ENCODE measurements at places on chromosomes 2 and 18.
A peak's percentile ranks its signal among the peaks of the same experiment; 100 is the strongest.

GRCh38 chr2:81206216-81206615, 901.7 kb upstream of the LRRTM1 start:
- DNase-seq = no peak

DNA sequence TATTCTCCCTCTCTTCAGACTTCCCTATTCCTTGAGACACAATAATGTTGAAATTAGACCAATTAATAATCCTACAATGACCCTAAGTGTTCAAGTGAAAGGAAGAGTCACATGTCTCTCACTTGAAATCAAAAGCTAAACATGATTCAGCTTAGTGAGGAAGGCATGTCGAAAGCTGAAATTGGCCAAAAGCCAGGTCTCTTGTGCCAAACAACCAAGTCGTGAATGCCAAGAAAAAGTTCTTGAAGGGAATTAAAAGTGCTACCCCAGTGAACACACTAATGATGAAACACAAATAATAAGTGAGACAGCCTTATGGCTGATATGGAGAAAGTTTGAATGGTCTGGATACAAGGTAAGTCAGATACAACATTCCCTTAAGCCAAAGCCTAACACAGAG, 115.4 kb downstream of the PXDN start:
- DNase-seq = no peak

DNA sequence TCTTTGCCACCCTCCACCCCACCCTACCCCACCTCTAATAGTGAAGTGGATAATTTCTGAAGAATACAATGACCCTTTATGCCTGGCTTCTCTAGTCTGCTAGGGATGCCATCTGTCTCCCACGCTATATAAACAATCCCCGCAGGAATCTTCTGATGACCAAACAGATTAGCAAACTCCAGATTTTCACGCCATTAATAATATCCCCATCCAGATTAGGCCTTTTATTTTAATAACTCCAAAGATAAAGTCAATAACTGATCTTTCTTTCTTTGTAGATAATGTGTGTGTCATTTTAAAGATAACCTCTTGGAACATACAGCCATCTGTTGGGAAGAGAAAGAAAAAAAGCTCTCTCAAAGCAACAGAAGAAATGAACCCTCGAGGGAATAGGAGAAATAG, 47.9 kb upstream of the CCDC150 start:
- no peak for DNase-seq

- DNase-seq = no peak
Observed at GRCh38 chr2:61262699-61263098, 100.7 kb downstream of the C2orf74 start.

- DNase-seq = no peak
Observed at GRCh38 chr2:160657196-160657595, 163.6 kb upstream of the RBMS1 start.

GRCh38 chr2:218892693-218893348, 12.2 kb downstream of the WNT10A start:
- peak; percentile 52 for DNase-seq

DNA sequence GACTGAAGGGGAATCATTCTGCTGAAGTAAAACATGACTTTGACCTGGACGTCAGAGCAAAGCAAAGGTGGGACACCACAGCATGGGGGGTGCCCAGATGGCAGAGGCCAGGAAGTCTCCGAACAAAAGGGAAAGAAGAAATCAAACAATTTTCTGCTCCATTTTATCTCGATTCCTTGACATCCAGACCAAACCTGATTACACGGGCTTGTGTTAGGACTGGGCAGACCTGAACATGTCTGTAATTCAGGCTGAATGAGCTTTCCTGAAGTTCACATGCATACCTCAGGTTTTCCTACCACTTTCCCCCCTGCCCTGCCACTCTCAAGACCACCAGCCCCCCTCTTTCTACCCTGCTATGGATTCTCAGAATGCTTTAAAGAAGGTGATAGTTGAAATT, 44.8 kb upstream of the MEIS1 start:
- no peak for DNase-seq

- DNase-seq = no peak
Observed at GRCh38 chr2:222241128-222241870, 57.5 kb downstream of the PAX3 start.

DNA sequence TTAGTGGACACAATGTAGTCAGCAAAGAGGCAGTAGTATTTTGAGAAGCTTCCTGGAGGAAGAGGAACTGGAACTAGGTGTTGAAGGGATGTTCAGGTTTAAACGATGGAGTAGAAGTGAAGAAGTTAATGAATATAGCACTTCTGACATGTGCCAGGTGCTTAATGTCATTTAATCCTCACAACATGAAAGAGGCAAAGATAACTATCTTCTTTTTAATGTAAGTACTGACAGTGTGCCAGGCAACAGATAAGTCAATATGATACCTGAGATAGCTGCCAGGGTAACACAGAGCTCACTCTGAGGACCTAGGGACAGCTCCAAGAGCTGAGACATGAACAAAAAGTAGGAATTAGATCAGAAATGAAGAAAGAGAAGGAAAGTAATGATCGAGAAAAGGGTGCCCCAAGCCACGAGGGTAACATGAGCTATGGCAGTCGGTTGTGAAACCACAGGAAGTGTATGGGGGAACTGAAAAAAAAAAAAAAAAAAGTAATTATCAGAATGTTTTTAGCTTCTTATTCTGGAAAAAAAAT, 140.7 kb downstream of the RNF144A start:
- no peak for DNase-seq

DNA sequence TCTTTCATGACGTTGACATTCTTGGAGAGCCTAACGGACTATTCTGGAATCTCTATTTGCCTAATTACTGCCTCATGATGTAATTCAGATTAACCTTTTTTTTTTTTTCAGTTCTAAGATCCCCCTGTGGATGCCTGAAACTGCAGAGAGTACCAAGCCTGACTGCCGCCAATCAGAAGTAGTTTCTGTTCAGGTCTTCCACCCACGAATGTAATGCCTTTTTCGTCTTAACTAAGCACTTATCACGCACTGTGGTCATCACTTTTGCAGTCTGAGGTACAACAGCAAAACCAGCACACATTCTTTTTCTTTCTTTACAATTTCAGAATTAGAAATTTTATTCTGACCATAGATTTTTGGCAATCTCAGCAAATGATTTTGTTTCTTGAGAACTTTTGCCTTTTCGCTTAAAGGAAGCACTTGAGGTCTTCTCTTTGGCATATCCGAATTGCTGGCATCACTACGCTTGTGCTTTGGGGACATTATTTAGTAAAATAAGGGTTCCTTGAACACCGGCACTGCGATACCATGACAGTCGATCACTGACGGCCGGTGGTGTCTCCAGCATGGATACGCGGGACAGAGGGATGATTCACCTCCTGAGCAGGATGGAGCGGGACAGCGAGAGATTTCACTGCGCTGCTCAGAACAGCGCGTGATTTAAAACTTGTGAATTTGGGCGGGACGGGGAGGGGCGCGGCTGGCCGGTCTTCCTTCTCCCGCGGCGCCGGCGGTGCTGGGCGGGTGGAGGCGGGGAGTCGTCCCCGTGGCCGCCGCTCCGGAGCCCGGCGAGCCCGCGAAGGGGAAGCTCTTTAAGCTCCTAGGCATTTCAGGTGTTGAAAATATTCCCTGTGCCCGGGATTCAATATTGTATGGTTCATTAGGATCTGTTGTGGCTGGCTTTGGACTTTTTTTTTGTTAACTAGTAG, 32.0 kb upstream of the GPR55 start:
- peak; percentile 56 for DNase-seq

DNA sequence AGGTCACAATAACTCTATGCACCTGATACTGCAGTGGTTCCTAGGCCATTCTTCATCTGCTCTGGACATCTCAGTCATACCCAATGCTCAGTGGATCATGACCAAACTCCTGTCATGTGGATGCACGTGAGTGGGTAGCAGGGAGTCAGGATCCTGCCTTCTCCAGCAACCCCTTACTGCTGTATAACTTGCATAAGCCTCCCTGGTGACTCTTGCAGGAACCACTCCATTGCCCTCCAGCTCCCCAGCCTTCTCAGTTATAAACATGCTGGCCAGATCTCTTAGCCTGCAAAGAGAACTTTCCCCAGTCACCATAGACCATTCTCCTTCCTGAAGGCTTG, 98.6 kb upstream of the ZNF397 start:
- no peak for DNase-seq

DNA sequence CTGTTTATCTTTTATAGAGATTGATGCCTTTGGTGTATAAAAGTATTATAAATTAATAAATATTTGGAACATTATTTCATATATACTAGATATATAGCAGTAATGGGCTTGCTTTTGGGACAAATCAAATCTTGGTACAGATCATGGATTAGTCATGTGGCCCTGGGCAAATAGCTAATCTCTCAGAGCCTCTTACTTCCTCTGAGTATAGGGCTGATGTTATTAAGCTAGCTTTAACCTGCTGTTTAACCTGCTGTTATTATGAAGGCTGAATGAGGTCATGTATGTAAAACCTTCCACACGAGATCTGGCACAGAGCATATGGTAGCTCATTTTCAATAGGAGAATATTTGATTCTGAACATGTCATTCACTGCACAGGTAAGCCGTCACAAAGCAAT, 5.7 kb downstream of the ITGB6 start:
- no peak for DNase-seq

DNA sequence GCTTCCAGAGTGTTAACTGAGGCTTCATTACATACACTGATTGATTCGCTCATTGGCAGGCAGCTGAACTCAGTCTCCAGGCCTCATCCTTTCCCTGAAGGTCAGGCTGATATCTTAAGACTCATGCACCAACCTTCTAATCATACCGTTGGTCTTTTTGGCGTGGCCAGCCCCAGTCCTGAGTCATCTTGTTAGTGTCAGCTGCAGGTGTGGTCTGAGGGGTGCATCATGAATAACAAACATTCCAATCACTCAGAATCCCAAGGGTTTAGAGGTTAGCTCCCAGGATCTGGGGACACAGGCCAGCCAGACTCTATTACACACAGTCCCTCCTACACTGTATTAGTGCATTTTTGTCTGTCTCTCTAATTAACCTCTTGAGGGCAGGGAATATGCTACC, 271.5 kb downstream of the HRH4 start:
- DNase-seq = no peak

- DNase-seq = no peak
Observed at GRCh38 chr18:36771245-36771644, 57.6 kb downstream of the TPGS2 start.

DNA sequence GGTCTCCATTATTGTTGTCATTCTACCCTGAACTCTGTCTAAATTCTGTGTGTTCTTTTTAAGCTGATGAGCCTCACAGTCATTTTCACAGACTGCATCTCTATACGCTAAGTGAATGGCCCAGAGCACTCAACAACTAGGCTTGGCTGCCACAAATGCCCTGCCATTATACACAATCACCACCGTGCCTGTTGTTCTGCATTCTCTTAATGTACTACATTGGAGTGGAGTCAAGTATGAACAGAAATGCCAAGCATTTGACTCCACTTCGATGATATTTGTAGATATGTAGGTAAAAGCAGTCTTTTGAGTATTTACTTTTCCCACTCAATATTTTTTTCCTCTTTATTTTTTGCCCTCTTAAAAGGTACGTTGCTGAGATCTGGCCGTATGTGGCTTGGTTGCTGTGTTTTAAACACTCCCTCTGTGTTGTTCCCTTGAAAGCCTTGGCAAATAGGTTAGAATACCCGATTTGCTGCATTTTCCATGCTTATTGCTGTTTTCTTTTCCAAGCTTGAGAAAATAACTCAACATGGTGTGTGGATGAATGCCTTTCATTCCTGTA, 36.2 kb upstream of the TMEFF2 start:
- no peak for DNase-seq

DNA sequence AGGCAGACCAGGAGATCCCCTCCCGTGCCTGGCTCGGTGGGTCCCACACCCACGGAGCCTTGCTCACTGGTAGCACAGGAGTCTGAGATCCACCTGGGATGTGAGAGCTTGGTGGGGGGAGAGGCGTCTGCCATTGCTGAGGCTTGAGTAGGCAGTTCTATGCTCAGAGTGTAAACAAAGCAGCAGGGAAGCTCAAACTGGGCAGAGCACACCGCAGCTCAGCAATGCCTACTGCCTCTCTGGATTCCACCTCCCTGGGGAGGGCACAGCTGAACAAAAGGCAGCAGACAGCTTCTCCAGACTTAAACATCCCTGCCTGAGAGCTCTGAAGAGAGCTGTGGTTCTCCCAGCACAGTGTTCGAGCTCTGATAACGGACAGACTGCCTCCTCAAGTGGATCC, 85.1 kb downstream of the UGP2 start:
- no peak for DNase-seq

DNA sequence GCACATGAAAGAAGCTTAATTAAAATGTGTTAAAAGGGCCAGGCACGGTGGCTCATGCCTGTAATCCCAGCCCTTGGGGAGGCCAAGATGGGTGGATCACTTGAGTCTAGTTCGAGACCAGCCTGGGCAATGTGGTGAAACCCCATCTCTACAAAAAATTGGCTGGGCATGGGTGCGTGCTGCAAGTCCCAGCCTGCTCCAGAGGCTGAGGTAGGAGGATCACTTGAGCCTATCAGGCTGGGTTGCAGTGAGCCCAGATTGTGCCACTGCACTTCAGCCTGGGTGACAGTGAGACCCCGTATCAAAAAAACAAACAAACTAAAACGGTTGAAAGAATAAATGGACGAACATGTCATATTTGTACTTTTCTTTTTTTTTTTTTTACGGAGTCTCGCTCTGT, 26.0 kb downstream of the REL start:
- no peak for DNase-seq

DNA sequence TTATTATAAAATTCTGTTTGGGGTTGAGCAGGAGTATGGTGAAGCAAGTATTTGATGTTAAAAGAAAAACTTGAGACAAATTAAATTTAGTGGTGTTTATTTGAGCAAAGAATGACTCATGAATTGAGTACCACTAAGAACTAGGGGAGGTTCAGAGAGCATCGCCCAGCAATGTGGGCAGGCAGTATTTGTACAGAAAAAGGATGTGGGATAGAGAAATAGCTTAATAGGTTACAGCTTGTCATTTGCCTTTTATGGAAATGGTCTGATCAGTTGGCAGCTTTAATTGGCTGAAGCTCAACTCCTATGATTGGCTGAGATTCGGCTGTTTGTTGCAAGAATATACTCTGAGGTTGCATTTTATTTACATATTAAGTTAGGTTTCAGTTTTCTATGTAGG, 68.2 kb downstream of the LRATD1 start:
- no peak for DNase-seq

DNA sequence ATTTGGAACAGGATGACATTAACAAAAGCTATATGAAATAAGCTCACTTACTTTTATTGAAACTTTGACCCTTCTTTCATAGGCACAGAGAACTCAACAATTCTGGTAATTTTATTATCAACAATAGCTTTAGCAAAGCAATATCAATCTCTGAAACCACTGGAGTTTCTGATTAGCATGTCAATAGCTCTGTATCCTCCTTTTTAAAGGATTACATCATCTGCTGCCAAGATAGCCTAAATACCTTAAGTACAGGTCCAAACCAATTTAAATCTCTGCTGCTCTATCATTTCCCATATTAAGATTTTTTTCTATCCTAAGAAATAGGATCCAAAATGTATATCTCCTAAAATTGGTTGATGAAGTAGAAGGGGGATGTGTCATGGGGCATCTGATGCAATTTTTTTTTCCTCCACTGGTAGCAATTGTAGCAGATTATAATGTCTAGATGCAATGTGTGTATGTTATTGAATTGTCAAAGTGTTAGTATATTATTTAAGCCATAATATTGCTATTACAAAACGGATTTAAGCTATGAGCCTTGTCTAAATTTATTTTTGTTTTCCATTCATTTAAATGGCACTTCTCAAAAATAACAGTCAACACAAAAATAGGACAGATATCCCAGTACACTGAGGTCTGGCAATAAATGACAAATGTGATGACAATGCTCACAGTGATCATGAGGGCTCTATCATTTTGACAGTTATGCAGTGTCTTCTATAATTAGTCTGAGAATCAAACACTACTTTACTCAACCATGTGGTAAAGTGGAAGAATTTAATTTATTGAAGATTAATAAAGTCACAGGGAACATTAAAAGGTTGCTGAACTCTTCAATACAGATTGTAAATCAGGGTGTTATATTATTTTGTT, 328.4 kb downstream of the CDH7 start:
- no peak for DNase-seq

All from HTR-8/SVneo (cell line).